NCI-H2107 (cell line): ENCODE measurements at places on chromosomes 7 and 10.

DNA sequence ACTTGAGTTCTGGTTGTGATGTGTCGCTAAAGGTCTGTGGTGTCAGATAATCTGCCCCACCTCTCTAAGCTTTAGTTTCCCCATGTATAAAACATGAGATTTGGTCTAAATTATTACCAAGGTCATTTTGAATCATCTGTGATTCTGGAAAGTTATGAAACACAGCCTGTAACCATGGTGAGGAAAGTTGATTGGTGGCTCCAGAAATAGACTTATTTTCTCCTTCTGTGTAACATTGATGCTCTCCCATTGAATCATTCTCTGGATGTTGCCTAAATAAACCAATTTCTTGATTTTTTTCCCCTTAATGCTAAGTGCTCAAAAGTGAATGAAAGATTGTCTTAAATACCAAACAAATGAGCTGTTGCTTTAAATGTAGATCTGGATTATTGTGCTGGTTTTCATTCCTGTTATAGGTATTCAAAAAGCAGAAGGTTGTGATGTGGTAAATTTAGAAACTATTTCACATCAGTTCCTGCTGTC, 30.0 kb upstream of the PCGF5 start:
- no peak for DNase-seq

DNA sequence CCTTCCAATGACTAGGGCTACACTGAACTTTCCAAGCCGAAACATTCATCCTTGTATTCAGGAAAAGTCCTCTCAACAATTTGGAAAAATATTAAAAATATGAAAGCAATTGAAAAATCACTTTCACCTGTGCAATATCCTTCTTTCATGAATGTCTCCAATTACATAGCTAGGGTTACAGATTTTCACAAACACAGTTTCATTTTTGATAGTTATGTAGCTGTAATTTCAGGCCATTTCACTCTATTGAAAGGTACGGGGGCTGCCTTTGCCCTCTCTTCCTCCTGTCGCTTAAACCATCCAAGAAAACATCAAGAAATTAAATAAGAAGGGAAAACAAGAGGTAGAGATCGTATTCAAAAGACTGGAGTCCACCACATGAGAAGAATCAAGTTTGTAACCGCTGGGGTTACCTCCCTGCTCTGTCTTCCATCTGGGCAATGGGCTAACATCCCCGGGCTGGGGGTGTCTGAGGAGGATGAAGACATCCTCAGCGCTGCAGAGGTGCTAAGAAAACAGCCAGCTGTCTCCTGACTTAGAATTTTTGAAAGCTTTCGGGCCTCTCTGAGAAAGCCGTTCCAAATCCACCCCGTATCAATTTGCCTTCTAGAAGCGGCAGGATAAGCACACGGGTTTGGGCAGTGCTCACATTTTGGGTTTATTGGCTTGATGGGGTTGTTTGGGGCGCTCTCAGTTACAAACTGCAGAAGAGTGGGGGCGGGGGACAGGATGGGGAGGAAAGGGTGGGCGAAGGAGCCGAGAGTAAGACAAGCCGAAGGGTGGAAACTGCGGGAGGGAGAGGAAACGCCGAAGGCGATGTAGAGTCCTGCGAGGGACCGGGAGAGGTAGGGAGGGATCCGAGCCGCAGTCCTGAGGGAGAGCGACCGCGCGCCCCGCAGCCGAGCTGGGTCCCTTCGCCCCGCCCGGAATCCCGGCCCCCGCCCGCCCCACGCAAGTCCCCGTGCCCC, 24.3 kb upstream of the VAX1 start:
- DNase-seq, result no peak

DNA sequence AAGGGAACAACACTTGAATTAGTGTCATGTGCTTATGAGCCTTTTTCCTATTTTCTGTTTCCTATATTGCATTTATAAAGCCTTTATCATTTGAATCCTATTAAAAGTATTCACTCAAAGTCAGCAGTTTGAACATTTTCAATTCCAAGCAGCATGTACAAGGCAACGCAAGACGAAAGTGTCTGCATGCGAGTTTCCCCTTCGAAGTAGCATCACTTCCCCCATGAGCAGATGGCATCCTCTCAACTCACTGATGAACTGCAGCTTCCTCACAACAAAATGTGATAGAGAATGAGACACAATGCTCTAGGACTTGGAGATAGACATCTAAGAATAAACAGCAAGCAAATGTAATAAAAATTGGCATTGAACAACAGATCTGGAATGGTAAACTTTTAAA, 270.7 kb downstream of the PRPF18 start:
- DNase-seq, result no peak

DNA sequence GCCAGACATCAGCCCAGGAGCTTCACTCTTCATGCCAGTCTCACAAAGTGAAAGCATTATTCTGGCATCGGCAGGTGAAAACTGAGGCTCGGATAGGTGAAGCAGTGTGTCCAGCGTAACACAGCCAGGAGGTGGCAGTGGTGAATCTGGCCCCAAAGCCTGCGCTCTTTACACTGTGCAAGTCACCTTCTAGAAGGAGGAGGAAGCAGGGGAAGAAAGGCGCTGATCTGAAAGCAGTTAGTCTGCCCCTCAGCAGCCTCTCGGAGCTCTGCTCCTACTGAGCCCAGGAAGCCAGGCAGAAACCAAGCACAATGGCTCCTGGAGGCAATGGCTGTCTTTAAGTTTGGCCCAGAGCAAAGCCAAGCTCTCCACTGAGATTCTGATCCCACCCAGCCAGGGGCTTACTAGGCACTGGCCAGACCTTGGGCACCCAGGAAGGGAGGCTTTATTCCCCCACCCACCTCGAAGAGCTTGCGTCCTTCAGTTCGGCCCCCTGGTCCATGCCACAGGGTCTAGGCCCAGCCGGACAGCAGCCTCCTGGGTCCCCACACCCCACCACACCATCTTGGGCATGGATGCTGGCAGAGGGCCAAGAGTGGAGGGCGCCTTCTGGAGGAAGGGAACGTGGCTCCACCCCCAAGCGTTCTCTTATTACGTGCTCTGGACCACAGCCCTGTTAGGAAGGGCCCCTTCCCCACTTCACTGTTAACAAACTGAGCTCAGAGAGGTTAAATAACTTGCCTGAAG, 104.5 kb downstream of the GRID1 start:
- peak; percentile 51 for DNase-seq

DNA sequence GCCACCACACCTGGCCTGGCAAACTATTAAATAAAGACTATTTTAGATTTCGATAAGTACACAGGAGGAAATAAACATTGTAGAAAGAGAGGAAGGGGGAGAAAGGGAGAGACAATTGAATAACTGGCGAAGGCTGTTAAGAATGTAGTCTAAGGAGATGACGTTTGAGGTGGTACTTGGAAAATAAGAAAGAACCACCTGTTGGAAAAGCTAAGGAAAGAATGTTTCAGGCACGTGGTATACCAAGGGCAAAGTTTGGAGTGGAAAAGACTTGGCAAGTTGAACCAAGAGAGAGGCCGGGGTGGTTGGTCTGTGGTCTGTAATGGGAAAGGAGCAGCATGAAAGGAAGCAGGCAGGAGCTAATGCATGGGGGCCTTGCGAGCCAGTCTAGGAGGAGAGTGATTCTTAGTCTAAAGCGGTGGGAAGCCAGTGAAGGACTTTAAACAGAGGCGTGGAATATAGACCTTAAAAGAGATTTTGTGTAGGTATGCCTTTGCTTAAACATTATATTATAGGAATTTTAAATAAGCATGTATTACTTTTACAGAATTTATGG, 9.4 kb downstream of the ING3 start:
- DNase-seq, result no peak

GRCh38 chr10:7659560-7659959, 7.2 kb downstream of the ITIH5 start:
- no peak for DNase-seq

DNA sequence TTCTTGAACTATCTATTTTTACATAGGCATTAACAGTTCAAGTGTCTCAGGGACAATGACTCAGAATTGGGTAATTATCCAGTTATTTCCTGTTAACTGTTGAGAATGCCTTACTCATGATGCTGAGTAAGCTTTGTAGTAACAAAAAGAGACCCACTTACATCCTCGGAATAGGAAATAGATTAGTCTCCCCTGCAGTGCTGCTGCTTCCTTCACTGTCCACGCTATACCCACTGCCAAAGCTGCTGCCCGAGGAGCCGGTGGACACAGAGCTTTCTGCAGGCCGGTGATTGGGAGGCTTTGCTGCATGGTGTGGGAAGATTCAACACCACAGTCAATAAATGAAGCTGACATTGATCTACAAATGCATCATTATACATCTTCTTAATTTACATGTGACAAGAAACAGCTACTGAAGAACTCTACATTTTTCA, 357.1 kb downstream of the PCLO start:
- no peak for DNase-seq

DNA sequence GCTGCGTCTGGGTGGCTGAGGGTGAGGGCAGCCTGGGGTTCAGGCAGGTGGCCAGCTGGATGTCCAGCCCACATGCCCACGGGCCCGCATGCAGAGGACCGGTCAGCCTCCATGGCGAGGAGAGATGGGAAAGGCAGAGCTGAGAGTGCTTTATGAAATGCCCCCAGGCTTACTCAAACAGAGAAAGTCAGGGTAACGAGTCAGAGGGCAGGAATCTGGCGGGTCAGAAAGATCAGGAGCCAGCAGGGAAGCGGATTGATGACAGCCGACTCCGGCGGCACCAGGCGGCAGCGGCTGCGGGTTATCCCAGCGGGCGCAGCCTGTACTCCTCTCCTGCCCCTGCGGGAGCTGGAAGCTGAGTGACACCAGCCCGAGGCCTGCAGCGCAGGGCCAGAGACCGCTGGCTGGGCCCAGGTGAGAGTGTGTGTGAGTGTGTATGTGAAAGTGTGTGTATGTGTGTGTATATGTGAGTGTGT, 13.4 kb downstream of the SLC13A4 start:
- DNase-seq, result no peak

GRCh38 chr10:131881104-131881880, 19.5 kb upstream of the PPP2R2D start:
- DNase-seq, result no peak

DNA sequence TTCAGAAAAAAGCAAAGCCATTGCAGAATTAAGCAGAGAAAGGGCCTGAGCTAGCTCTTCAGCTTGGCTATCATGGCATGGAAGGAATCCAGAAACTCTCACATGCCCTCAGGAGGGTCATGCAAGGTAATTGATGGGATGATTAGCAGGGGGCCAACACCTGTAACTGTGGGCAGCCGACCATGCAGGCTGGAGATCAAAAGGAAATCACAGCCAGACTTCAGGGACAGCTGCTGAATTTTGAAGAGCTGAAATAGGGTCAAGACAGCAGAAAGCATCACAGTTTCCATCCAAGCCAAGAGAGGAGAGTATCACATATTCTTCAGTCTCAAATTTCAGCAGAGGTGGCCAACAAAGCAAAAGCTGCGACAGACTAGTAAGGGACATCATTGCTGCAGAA, 239.6 kb upstream of the STEAP1 start:
- no peak for DNase-seq

DNA sequence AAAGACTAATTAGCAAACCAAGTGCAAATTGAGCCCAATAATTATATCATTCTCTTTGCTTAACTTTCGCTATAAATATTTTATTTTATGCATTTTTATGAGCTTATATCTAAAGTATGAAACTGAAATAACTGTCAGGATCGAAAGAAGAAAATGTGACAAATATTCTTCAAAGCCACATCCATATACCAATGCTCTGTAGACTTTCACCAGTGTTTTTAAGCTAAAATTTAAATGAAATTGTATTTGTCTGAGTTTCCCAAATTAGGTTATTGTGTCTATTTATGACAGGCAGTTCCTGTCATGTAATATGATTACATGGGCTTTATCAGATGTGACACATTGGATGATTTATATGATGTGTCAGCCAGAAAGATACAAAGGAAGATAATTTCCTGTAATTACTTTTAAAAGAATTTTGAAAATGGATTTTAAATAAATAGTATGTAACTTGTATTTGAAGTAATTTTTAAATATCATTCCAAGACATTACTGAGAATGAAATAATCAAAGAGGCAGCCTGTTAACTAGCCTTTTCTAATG, 317.9 kb upstream of the KLF6 start:
- no peak for DNase-seq

DNA sequence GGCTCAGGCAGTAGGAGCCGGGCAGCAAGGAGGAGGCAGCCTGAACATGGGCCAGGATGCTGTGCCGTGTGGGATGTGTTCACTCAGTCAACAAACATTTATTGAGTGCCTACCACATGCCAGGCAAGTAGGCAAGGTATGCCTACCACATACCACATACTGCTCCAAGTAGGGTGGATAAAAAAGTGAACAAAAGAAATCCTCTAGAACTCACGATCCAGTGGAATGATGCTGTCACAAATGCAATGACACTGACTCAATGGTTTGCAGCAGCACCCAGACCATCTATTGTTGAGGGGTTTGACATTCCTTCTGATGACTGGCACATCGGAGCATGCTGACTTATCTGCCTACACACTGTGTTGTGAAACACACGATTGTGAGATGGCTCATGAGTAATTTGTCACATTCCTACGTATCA, 413.5 kb downstream of the NRG3 start:
- no peak for DNase-seq

GRCh38 chr10:11805792-11806191, 17.4 kb upstream of the PROSER2 start:
- no peak for DNase-seq

- no peak for DNase-seq
These were observed 9.6 kb downstream of the PKD1L1 start for GRCh38 chr7:47938574-47939165.

- no peak for DNase-seq
These were observed 53.1 kb upstream of the PDCD4 start for GRCh38 chr10:110818311-110819256.

- no peak for DNase-seq
These were observed 234.0 kb upstream of the TCF7L2 start for GRCh38 chr10:112716076-112716475.

- DNase-seq, result no peak
These were observed 28.4 kb downstream of the KIAA1549 start for GRCh38 chr7:138952791-138953190.

DNA sequence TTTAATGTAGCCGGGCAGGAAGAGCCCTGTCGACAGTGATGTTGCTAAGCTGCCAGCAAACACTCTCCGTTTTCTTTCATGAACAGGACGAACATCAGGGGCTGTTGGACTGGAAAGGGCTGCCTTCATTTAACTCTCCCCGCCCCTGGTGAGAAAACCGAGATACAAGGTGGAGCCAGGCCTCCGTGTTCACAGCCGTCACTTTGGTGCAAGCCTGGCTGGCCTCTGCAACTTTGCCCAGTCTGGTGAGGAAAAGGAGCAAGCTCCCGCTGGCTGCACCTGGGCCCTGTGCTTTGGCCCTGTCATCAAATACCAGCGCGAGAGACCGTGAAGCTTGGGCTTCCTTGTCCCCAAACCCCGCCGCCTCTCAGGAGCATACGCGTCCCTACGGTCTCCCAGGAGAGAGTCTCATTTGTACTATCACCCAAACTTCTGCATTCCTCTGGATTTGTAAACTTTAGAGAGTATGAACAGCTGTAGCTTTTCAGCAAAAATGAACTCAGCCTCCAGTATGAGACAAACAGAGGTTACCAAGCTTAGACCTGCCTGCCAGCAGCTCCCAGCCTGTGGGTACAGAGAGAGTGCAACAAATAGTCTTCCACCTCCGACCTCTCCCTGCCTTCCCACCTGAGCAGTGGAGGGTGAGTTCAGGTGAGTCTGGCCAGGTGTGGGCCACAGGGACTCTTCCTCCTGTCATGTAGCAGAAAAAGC, 445.3 kb upstream of the MGMT start:
- DNase-seq, result no peak

- DNase-seq, result no peak
These were observed 20.9 kb upstream of the PRKAR2B start for GRCh38 chr7:107023522-107024151.

GRCh38 chr10:11108356-11108755, 90.7 kb downstream of the CELF2 start:
- DNase-seq, result no peak
